Amniotic epithelial cell (primary cell): ENCODE measurements at places on chromosomes 16 and 17.

GRCh38 chr17:44606658-44607057 lies 49.4 kb downstream of the FZD2 start:
- no peak for DNase-seq

- no peak for DNase-seq
Observed at GRCh38 chr16:86069736-86070298, 170.9 kb downstream of the IRF8 start.

DNA sequence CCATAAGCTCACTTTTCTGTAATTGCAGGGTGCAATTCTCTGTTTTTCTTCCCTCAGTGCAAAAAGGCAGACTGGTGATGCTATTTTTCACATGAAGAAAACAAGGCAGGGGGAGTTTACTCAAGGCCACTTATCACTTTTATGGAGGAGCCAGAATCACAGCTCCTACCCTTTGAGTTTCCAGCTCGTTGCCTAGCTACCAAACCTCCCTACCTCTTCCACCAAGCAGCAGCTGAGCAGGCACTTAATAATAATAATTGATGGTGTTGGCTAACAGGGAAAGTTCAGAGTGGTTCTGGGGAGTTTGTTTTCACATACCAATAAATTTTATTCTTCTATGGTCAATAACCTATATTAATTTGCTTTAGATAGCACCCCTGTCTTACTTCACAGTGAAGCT lies 31.9 kb upstream of the MPHOSPH6 start:
- DNase-seq, result peak; percentile 42

DNA sequence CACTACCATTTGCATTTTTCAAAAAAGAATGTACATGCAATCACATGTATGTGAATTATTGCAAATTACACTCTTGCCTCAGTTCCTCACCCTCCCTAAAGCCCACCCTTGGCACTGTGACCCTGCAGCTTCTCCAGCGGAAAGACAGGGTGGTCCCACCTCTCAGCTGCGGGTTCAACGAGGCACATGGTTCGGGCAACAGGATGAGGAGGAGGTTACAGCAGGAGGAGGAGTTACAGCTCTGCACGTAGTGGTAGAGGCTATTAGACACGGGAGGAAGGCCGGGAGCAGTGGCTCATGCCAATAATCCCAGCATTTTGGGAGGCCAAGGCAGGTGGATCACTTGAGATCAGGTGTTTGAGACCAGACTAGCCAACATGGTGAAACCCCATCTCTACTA lies 5.2 kb downstream of the C16orf95 start:
- no peak for DNase-seq

- DNase-seq, result peak; percentile 82
Observed at GRCh38 chr17:59365383-59365981, 34.0 kb downstream of the YPEL2 start.

DNA sequence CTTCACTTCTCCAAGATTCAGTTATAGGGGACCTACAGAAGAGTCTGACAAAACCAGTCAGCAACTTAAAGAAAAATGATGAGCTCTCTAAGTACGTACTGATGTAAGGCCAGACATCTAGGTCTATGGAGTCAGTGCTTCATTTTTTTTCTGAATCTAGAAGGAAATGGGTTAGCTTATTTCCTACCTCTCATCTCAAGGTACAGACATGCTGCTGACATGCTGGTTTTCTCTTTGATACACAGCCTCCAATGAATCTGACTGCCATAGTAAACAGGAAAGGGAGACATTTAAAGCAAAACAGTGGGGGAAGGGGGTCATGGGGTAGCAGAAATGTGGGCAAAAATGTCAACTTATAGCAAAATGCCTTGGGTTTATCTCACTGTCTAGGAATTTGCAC lies 16.4 kb downstream of the CDR2 start:
- DNase-seq, result no peak

GRCh38 chr16:3212006-3212405 lies 23.0 kb downstream of the ZNF200 start:
- no peak for DNase-seq

DNA sequence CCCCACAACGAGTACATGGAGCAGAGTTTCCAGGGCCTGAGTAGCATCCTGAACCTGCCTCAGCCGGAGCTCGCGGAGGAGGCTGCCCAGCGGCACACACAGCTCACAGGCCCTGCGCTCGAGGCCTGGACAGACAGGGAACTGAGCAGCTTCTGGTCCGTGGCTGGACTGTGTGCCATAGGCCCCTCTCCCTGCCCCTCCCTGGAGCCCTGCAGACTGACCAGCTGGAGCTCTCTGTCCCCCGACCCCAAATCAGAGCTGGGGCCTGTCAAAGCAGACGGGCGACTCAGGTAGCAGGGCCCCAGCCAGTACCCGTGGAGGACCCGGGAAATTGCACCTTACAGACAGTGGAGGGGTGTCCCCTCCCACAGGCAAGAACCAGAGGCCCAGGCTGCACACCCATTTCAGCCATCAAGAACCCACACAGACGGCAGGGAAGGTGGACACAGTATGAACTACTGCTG lies 13.0 kb downstream of the MRPL27 start:
- no peak for DNase-seq

DNA sequence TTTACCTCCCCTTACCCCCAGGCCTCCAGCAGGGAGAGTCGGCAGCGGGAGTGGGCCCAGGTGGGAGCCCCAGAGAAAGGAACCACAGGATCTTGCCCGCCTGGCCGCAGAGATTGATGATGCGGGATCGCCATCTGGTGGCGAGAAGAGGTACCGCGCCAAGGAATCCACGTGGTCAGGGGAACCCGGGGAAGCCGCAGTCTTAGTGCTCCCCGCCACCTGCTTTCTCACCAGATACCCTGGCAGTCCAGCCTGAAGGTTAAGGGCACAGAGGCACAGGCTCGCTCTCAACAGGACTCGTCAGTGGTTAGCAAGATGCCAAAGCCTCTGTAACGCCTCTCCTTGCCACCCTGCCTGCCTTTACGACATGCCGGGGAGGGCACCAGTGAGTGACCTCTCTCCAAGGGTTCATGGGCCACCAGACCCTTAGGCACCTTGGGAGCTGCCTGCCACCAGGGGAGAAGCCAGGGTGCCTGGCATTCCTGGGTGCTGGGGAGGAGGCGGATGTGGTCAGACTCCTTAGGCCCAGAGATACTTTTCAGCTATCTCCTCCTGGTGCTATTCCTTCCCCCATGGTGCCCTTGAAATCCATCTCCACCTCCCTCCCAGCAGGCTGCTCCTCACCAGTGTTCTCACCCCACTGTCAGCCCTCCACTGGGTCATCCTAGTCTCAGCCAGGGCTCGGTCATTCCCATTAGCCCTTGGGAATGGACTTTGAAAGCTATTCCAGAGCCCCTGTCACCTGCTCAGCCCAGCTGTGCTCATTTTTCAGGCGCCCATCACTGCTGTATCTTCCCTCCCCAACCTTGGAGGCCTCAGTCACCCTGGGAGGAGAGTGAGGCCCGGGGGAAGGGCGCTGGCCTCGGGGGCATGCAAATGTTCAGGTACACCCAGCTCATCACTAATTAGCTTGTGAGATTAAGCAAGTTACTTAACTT lies 5.5 kb upstream of the RHBDF2 start:
- DNase-seq, result peak; percentile 37

GRCh38 chr16:87963400-87963799 lies 12.2 kb downstream of the BANP start:
- peak; percentile 62 for DNase-seq

GRCh38 chr16:70738083-70738977 lies 52.5 kb upstream of the MTSS2 start:
- peak; percentile 63 for DNase-seq

DNA sequence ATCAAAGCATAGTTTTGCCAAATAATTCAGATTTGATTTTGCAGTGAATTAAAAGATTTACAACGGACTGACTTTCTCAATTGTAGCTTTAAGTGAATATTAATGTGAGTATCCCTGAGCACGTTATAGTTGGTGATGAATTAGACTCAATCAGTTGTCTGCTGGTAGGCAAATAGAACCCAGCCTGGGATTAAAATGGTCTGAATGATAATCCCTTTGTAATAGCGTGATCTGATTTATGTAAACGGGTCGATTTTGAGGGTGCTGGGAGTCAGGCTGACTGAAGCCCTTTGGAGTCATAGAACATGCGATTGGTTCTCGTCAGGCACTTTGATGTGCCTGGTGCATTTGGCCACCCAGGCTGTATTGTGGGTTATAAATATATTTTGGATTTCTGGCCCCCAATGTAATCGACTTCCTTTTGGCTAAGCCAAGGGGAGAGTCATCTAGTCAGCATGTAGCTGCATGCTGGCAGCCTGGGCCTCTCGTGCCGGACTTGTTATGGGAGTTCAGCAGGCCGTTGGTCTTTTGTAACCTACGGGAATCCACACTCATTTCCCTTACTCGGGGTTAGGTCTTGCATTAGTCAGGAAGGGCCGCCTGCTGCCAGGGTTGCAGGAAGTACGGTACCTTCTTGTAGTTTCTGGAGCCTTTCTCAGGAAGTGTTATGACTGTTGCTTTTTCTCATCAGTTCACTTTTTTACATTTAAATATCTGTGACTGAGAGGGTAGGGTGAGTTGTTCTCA lies 5.4 kb downstream of the PGS1 start:
- peak; percentile 99 for DNase-seq

DNA sequence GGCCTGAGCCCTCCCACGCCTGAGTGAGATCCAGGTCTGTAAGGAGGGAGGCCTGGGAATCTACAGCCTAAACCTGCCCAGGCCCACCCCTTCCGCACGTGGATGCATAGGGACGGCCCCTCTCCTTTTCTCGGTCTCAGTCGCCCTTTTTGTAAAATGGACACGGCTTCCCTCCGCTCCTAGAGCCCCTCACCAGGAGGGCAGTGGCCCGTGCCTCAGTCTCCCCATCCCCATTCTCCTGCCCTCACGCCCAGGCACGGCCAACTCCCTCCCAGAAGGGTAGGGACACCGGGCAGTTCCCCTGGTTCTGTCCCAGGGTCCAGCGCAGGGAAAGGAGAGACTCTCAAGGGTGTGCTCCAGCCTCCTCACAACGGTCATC lies 48.1 kb downstream of the WNT3 start:
- DNase-seq, result no peak

DNA sequence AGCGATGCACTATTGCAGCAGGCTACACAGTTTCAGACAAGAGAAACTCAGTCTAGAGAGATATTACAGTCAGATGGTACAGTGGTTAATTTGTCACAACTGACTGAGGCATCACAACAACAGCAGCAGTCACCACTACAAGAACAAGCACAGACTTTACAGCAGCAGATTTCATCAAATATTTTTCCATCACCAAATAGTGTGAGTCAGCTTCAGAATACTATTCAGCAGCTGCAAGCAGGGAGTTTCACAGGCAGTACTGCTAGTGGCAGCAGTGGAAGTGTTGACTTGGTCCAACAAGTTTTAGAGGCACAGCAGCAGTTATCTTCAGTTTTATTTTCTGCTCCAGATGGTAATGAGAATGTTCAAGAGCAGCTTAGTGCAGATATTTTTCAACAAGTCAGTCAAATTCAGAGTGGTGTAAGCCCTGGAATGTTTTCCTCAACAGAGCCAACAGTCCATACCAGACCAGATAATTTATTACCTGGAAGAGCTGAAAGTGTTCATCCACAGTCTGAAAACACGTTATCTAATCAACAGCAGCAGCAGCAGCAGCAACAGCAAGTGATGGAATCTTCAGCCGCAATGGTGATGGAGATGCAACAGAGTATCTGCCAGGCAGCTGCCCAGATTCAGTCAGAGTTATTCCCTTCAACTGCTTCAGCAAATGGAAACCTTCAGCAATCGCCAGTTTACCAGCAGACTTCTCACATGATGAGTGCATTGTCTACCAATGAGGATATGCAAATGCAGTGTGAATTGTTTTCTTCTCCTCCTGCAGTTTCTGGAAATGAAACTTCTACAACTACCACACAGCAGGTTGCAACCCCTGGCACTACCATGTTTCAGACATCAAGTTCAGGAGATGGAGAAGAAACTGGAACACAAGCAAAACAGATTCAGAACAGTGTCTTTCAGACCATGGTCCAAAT lies 34.1 kb downstream of the NQO1 start:
- peak; percentile 94 for DNase-seq

DNA sequence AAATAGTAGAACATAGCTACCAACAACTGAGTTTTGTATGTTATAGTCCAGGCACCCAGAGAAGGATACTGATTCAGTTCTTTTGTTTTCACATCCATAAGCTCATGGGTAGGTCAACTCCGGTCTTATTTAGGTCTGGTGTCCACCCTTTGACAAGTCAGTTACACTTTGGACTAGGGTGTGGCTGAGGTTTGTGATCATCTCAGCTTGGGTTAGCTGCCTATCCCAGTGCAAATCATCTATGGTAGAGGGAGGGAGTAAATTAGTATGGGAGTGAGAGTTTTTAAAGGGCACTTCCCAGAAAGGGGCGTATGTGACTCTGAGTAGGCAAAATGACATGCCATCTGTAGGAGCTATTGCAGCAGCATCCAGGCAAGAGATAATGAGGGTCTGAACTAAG lies 66.1 kb downstream of the TANC2 start:
- DNase-seq, result no peak

GRCh38 chr17:72985882-72986720 lies 106.4 kb downstream of the SLC39A11 start:
- DNase-seq, result peak; percentile 63

- peak; percentile 75 for DNase-seq
Observed at GRCh38 chr16:88737298-88738150, 31.2 kb downstream of the CTU2 start.

GRCh38 chr16:22648941-22649340 lies 138.2 kb downstream of the NPIPB5 start:
- DNase-seq, result no peak

DNA sequence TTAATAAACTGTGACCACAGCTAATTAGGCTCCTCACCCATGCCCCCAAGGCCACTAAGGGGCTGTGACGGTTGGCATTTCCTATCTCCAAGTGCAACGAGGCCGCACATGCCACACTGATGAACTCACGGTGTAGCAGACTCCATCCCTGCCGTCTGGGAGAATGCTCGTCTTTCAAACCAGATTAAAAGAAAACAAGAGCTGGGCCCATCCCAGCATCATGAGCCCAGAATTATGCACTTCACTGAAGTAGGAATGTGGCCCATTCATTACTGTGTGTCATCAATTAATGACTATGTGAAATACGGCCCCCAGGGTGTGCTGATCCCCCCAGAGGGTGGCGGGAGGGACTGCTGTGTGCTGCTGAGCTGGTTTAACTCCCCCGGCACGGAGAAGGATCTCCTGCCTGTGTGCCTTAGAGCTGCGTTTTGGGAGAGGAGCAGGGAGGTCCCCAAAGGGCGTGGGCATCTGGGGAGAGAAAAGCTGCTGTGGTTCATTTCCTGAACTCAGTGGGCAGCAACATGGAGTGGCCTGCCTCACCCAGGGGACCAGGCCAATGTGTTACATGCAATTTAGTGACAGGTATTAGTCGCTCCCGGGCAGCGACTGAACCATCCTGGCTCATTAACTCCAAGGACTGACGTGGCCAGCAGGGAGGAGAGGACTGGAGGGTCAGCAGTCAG lies 194.5 kb downstream of the FOXL1 start:
- DNase-seq, result no peak

DNA sequence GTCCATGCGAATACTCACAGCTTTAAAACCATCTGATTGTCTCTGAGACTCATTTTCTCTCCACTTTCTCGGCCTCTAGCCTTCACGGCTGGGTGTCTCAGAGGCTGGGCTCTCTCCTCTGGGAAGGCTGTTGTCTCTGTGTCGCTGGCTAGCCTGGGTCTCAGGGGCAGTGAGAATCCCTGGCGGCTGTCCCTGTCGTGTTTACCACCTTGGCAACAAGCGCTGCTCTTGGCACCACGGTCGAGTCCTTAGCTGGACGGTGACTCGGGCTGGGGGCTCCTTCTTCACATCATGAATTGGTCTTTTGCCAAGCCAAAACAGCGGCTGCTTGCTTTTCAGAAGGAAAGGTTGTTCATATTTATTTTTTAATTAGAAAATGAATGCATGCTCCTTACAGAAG lies 81.1 kb downstream of the MSI2 start:
- no peak for DNase-seq

- DNase-seq, result peak; percentile 22
Observed at GRCh38 chr16:67723151-67723910, 4.2 kb upstream of the GFOD2 start.
